ENCODE measurements at places on chromosomes 7 and 10.

DNA sequence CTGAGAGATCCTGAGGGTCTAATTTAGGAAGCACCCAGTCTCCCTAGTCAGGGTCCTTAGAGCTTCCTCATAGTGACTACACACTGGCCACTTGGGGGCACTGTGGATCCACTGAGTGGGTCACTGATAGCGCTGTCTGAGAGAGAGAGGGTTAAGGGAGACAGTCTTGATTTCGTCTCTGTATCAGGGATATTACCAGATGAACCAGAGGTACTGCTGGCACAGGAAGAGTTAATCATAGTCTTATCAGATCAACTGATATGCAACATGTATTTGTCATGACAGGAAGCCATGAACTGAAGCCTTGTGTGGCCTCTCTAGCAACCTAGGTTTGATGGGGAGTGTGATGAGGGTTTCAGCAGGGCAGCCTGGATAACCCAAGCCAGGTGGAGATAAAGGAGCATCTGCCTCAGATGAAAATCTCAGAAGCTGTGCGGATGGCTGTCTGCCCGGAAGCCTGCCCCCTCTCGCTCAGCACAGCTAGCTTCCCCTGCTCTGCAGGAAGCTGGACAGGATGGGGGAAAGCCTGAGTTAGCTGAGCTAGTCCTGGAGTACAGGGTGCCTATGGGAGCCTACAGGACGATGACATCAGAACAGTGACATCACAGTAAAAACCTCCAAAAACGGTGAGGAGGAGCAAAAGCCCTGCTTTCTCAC lies 214.0 kb upstream of the PRSS1 start:
- DNase-seq = peak; percentile 64

GRCh38 chr10:46097576-46098317 lies 51.7 kb upstream of the MSMB start:
- DNase-seq = no peak

- no peak for DNase-seq
Observed at GRCh38 chr10:110496553-110497437, 912 bp upstream of the DUSP5 start.

DNA sequence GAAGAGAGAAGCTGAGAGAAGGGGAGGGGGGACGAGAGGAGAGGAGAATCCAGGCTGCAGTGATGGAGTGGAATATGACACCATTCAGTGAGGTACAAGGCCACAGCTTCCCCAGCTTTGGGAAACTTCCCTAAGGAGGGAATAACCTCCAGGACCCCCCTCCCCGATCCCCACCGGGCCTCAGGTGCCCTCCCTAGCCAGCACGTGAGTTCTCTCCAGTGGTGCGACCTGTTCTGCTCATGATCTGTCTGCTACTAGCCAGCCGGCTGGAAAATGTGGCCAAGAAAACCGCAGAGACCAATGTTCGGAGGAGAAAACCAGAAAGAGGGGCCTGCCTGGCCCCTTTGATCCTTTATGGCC lies 39.9 kb upstream of the AGK start:
- no peak for DNase-seq

- no peak for DNase-seq
Observed at GRCh38 chr10:13893926-13894325, 307.2 kb downstream of the PRPF18 start.

GRCh38 chr7:4739528-4739992 lies 35.9 kb upstream of the AP5Z1 start:
- DNase-seq = peak; percentile 21

Measured in CD4-positive, alpha-beta T cell treated with Interleukin-6 at 100 ng/mL for 8 hours (primary cell).